Upper lobe of right lung (tissue), 1 donor: ENCODE measurements at places on chromosomes 1 and 21. TPM values are rescaled to one million over a fixed set of nuclear protein-coding genes. Genes with fewer than 3 reads are reported as not detected.

The KIF26B gene
- total RNA-seq = 3.4 TPM

The NTMT2 gene
- total RNA-seq = not detected

DNA sequence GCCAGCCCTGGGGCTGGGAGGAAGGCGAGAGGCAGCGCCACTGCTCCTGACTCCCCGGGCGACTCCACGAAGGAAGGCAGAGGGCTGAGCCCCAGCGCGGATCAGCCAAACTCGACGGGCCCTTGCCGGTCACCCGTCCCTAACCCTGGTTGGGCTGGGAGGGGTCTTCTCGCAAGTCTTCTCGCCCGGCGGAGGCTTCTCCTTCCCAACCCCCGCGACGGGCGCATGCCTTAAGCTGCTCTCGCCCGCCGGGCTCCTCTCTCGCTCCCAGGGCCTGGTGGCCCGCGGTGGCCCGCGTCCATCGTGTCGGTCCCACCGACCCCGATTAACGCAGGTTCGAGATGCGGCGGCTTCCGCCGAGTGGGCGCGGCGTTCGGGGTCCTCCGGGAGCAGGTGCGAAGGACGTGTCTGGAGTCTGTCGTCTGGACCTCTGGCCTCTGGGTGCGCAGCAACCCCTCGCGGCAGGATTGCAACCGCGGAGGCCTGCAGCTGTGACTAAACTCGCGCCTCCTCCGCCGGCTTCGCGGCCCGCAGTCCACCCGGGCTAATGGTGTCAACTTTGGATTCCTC, 29.0 kb upstream of the PPM1J start:
- DNase-seq = no peak

GRCh38 chr1:98028800-98029199, 108.0 kb upstream of the DPYD start:
- no peak for DNase-seq

- no peak for DNase-seq
These were observed 43.4 kb upstream of the GPR88 start for GRCh38 chr1:100494393-100495084.

DNA sequence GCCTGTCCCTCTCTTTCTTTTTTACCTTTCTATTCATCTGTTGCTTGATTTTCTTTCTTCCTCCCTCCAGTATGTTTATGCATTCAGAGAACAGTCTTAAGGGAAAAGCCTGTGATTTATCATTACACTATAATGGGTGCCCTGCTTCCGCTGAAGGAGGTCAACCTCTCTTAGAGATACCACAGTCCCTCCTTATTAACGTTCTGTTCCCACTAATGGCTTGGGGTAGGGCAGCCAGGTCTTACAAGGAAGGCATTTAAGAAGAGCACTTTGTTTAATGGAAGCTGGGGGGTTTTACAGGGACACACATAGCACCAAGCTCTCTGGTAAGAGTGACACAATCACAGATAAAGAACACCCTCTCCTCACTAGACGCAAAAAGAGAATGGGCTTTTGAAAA, 523.5 kb downstream of the NUF2 start:
- DNase-seq = no peak
